GM03348 (cell line): ENCODE measurements at places on chromosomes 7 and 10.

GRCh38 chr10:10038348-10038747 lies 979.3 kb upstream of the CELF2 start:
- no peak for DNase-seq

DNA sequence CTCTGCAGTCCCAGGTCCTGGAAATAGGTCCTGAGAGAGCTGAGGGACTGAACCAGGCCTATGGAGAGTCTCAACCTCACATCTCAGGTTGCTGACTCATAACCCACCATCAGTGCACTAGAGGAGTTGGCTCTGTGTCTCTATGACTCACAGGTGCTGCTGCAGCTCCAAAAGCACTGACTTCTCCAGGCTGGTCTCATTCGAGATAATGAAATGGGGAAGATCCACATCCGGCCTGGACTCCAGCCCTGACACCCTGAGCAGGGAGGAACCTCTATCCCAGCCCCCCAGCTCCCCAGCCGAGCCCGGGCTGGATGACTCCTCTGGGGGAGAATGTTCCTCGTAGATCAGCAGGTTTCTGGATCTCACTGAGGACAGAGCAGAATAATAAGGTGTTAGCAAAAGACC lies 35.5 kb upstream of the DGKI start:
- DNase-seq = peak; percentile 93

- DNase-seq = no peak
Measured at GRCh38 chr7:1255080-1255816, 22.6 kb downstream of the UNCX start.

- peak; percentile 45 for DNase-seq
Measured at GRCh38 chr7:85773116-85773728, 586.4 kb upstream of the SEMA3D start.

DNA sequence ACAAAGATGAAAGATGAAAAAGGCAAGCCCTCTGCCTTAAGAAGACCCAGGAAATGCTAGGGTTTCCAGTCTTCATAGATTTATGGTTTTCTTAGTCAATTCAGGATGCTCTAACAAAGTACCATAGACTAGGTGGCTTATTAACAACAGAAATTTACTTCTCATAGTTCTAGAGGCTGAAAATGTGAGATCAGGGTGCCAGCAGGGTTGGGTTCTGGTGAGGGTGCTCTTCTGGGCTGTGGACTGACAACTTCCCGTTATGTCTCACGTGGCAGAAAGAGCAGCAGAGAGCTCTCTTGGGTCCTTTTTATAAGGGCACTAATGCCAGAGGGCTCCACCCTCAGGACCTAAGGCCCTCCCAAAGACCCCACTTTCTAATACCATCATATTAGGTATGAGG lies 23.7 kb downstream of the ELMO1 start:
- no peak for DNase-seq

GRCh38 chr7:158827411-158828132 lies 1.7 kb downstream of the ESYT2 start:
- DNase-seq = no peak

- no peak for DNase-seq
Measured at GRCh38 chr10:123134343-123134914, 1.3 kb upstream of the HMX3 start.

DNA sequence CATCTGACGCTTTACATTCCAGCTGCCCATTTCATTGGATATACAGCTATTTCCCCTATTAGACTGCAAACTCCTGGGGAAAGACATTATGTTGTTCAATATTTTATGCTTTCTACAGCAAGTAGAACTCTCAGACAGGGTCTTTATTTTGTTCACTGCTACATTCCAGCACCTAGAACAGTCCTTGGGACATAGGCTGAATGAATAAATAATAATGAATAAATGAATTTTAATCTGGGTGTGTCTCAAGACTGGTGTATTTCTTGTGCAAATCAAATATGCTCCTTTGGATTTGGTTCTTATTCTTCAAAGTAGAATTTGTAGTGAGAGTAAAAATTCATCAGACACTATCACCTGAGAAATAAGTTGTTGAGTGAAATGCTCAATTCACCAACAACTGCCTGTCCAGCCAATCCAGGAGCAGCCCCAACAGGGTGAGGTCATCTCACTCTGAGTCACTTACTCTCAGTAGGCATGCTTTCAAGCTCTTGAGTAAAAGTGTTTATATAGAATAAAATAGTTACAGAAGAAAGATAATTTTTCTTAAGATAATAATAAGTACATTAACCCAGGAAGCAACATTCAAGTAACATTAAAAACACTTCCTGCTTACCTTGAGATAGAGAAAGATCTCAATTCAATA lies 287.5 kb upstream of the NPVF start:
- DNase-seq = no peak

DNA sequence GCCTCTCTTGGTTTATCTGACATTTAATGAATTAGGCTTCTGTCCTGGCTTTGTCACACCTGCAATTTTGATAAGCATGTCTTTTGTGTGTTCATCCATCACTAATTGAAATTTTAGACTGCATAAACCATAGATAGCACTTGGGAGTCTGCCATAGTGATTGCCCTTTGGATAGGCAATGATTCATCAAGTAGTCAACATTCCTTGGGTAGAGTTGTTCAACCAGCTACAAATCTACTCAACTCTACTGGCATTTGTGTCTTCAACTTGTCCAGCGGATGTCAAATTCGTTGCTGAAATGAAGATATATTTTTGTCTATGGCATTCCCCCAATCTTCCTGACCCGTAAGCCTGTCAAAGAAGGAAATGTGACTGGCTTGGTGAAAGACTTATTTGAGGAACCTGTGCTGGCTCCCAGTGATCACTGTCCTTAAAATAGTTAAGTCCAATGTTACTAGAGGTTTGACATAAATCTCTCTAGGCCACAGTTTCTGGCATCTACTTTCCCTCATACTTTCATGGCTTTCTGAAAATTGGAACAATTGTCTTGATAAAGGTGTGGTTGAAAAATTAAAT lies 33.7 kb upstream of the CREB5 start:
- DNase-seq = no peak

GRCh38 chr10:63497321-63497720 lies 23.9 kb upstream of the REEP3 start:
- no peak for DNase-seq

- no peak for DNase-seq
Measured at GRCh38 chr10:34374356-34375045, 440.6 kb downstream of the PARD3 start.

GRCh38 chr10:69065406-69066361 lies 22.2 kb upstream of the SRGN start:
- DNase-seq = peak; percentile 58

GRCh38 chr7:47080816-47081215 lies 501.1 kb downstream of the TNS3 start:
- DNase-seq = no peak

DNA sequence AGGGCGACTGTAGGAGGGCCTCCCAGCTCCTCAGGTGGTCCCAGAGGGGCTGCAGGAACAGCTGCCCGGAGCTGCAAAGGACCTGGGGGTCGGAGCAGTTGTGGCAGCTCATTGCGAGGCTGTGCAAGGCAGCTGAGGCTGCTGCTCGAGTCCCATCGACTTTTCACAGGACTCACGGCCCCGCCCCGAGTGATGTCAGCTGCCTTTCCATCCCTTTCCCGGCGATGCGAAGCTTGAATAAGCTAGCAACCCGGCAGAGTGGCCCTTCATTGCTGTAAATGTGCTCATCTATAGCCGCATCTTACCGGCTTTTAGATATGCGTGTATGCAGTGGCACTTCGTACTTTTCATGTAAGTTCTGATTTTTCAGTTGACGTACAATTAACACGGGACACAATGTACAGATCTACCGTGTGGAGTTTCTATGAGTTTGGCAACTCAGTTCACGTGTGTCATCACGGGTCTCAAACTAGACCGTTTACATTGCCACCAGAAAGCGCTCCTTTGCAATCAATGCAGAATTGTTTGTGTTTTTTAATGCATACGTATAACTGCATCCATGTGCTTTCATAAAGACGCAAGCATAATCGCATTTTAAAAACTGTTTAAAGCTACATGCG lies at the start of gene CH25H:
Gene CH25H, minus strand, starts transcription at position 137 of the 620 bp plus-strand sequence. Its CDS starts 25 bp downstream, at position 112.
- DNase-seq = peak; percentile 87

DNA sequence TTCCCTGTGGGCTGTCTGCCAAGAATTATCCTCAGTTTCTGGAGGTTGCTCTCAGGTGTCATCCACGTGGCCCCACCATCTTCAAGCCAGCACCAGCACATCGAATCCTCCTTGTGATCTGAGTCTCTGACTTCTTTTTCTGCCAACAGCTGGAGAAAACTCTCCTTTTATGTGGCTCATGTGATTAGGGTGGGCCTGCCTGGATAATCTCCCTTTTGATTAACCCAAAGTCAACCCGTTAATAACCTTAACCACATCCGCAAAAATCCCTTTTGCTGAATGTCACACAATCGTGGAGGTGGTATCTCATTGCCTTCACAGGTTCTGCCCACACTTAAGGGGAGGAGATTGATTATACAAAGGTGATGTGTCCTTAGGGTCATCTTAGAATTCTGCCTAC lies 73.8 kb downstream of the LRGUK start:
- no peak for DNase-seq

DNA sequence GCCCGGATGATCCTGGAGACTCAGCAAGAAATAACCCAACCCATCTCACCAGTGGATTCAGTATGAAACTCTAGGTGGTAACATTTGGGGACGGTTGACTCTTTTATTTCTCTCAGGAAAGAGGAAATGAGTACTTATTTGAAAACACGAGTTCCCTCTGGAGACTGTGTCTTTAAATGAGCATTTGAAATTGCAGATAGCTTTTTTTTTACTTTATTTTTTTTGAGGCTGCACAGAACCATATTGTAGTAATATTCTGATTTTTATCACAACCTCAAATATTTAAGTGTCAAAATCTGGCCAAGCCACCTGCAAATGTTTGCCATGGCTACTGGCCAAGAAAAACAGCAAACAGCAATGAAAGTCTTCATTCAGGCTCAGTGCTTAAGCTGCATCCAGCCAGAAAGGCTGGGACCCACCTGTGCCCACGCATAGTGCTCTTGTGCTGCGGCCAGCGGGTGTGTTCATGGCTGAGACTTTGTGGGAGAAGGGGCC lies 160.8 kb downstream of the CREB5 start:
- no peak for DNase-seq

DNA sequence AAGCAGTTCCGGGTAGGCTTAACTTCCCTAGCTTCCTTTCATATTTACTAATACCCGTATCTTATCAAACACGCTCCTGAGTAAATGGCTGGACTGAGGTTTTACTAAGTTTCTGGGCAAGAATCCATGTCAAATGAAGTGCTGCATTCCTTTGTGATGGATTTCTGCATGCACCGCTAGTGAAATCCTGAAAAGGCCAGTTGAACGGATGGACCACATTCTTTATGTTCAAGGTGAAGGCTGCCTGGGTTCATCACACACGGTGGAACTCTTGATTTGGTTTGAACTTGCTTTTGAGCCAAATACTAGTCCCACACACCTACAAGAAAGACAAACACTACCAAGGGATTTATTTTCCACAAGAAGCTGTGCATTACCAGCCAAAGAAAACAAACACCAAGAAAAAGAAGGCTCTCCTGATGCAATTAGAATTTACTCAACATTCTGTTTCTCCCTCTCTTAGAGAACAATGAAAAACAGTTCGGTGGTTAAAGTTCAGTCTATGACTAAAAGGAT lies 255.0 kb upstream of the SEMA3C start:
- DNase-seq = no peak

- no peak for DNase-seq
Measured at GRCh38 chr10:26488344-26488743, 50.2 kb downstream of the APBB1IP start.

DNA sequence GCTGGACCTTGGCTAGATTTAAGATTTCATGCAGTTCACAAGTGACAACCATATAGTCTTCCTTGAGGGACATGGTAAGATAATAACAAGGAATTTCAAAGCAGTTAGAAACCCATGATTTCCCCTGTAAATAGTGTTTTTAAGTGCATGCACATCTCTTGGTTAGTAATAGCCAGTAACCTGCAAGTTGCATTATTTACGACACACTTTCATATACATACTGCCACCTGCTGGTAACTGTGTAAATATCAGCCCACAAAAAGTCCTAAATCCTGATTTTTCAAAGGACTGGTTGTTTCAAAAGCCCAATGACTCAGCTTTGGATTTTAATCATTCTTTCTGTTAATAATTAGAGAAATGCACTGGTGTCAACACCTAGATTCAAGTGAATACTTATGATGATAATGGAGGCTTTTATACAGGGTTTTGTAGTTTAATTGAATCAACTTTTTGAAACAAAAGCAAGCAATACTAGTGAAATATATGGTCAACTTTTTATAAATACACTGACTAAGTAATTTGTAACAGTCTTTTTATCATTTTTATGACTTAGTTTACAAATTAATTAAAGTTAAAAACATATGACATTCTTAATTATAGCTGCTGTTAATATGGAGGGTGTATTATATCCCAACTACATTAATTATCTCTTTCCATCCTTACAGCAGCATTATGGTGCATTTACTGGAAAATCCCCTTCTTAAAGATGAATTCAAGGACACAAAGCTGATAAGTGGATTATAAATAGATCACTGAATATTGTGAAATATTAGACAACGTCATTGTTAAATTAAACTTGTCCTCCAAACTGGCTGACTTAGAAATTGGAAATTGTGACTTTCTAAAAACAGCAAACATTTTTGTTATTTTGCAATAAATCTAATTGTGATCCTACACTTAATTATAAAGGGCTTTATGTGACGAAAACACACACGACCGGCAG lies 367.7 kb upstream of the SEMA3D start:
- DNase-seq = peak; percentile 33

GRCh38 chr10:48302515-48303476 lies 3.7 kb upstream of the MAPK8 start:
- no peak for DNase-seq

DNA sequence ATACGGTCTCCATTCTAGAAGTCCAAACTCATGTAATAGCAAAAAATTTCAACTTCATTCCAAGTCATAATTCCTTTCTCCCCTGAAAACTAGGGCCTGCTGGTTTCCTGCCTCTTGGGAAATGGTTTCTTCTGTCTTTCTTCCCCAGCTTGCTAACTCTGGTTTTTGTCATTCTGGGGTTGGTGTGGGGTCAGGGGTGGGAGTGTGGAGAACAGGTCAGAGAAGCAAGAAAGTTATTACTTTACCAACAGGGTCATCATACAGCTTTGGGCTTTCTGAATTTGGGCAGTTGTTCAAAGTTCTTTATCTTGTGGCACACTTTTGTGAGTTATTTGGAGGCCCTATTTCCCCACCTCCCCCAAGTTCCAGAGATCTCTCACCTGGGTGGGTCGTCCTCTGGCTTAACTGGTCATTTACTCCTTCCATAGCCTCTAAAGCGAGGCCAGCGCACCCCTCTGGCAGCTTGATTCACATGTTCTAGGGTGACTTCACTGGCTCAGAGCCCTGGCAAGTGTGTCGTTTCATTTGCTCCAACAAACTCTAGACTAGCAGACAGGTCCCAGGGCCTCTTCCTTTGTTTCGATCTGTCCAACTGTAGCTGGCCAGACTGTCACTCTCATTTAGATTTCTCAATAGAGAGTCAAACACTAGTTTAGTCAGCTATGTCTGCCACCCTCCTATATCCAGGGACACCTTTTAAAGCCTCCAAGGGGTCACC lies 161.2 kb downstream of the JCAD start:
- DNase-seq = no peak

- DNase-seq = peak; percentile 70
Measured at GRCh38 chr10:73159038-73159648, 8.7 kb downstream of the ECD start.
